ELF-1 (cell line): ENCODE measurements at places on chromosomes 2 and 18.

DNA sequence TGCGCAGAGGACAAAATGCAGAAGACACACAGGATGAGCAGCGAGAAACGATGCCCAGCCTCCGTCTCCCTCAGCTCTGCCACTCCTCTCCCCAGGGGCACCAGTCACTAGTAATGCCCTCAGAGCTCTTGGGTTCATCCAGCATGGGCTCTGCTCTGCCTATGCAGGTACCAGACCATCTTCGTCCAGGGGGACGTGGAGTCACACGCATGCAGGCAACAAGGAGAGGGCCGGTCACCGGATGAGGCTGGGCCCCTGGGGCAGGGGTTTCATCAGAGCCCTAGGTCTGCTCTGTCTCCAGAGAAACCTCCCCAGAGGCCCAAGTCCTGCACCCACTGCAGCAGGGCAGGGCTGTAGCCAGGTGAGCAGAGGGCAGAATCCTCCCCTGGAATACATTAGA, 23.9 kb downstream of the RAB31 start:
- no peak for DNase-seq

- DNase-seq: no peak
Measured at GRCh38 chr2:715854-716560, 38.8 kb upstream of the TMEM18 start.

DNA sequence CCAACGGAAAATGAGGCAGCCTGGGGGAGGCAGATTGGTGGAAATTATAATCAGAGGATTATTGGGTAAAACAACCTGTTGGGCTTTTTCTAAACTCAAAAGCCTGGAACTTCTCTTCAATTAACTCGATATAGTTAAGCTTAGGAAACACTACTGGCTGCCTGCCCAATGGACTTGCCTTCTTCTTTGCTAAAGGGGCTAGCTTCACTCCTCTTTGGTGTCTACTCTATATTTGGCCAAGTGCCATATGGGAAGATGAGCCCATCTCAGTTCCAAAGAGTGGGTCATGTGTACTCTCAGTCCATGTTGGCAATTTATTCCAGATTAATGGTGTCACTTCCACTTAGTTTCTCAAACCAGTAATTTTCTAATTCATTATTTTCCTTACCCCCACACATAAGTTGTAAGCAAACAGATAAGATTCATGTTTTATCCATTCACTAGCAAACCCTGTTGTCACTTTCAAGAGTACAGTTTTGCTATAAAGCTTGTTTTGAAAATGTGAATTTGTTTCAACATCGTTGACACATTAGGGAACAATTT, 34.3 kb downstream of the DARS1 start:
- no peak for DNase-seq

DNA sequence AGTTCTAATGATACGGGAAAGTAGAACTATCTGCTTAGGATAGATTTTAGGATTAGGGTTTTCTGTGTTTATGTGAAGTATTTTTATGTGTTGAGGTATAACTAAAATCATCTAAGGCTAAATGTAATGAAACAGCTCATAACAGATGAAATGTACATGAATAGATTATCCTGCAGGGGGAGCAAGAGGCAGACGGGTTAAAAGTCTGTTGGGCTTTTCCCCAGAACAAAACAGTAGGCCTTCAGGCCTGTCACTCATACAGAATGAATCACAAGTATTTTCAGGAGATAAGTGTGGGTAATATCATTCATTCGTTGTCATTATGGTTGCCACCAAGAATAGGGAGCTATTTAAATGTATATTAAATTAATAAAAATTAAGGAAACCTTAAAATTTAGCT, 107.9 kb upstream of the IL1R2 start:
- no peak for DNase-seq

DNA sequence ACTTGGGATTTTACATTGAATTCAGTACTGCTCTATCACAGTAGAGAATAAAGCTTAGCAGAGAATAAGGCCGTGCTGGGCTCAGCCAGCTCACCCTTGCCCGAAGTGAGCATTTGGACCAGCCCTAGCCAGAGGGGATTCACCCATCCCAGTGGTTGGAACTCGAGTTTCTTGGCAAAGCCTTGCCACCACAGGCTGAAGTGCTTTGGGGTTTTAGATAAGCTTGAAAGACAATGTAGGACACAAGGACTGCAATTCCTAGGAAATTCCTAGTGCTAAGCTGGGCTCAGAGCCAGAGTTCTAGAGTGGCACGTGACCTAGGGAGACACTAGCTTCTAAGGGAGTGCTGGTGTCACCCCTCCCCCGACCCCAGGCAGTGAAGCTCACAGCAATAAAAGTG, 28.0 kb downstream of the SERPINB11 start:
- DNase-seq: peak; percentile 21

GRCh38 chr2:99727199-99727598, 237.4 kb upstream of the REV1 start:
- DNase-seq: no peak

GRCh38 chr18:44835703-44836102, 155.0 kb downstream of the SETBP1 start:
- DNase-seq: peak; percentile 52

DNA sequence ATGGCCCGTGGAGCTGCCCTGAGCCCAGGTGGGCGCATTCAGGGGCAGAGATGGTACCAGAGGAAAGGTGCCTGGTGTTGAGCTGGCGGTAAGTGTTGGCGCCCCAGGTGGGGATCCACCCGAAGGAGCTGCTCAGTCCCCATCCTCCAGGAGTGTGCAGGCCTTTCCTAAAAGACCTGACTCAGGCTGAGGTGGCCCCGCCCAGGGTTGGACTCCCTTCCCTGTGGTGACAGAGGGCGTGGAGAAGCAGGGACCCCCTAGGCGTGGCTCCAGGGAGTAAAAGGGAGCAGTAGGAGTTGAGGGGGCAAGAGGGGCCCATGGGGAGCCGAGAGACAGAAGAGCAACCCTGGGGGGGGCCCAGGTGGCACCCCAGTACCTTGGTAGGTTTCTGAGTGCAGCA, 2.4 kb downstream of the OXER1 start:
- no peak for DNase-seq

DNA sequence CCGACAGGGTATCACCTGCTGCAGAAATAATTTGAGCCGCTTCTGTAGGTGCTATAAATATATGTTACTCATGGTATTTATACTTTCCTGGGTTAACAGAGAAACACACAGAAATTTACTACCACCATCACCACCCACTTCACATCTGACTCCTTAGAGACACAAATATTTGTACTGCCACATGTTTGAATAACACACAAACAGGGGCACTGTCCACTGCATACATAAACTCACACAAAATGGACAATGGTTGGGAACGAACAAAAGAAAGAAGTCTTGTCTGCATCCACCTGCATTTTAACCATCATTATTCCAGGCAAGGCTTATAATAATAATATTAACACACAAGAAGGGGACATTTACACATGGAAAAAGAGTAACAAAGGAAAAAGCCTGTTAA, 24.0 kb downstream of the IMMT start:
- DNase-seq: no peak

- DNase-seq: no peak
Measured at GRCh38 chr2:42028571-42029148, 19.2 kb upstream of the PKDCC start.

DNA sequence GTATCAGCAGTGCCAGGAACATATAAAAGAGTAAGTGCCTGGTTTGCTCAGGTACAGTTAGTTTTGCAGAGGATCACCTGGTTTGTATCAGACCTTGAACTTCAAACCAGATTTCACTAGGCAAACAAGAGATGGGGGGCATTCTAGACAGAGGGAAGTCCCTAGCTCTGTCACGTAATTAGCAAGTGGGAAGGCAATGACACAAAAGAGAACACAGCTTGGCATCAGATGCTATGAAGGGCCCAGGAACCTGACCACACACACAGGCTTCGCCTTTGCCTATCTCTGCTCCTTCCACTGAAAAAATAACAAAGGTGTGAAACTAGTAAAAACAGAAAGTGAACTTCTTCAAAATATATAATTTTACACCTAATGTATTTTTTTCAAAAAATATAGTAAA, 62.6 kb downstream of the CERKL start:
- no peak for DNase-seq
